ENCODE measurements at places on chromosomes 16 and 17.

GRCh38 chr16:56241596-56241995 lies 50.3 kb downstream of the GNAO1 start:
- no peak for DNase-seq

- DNase-seq, result no peak
Measured at GRCh38 chr16:56108056-56108471, 83.2 kb upstream of the GNAO1 start.

DNA sequence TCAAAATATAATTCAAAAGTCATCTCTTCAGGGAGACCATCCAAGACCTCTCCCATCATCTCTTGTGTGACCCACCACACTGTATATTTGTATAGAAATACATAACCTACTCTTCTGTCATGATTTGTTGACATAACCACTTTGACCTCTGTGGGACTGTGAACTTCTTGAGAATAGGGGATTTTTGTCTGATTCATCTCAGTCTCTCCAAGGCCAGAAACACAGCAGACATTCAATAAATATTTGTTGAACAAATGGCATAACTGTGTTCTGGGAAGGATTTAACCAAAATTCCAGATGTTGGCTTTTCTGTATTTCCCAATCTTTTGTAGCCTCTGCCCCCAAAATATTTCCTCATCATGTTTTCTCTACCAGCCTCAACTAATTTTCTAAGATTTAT lies 169.7 kb downstream of the CDH11 start:
- peak; percentile 80 for DNase-seq

- no peak for DNase-seq
Measured at GRCh38 chr16:4886151-4886550, 38.9 kb downstream of the UBN1 start.

DNA sequence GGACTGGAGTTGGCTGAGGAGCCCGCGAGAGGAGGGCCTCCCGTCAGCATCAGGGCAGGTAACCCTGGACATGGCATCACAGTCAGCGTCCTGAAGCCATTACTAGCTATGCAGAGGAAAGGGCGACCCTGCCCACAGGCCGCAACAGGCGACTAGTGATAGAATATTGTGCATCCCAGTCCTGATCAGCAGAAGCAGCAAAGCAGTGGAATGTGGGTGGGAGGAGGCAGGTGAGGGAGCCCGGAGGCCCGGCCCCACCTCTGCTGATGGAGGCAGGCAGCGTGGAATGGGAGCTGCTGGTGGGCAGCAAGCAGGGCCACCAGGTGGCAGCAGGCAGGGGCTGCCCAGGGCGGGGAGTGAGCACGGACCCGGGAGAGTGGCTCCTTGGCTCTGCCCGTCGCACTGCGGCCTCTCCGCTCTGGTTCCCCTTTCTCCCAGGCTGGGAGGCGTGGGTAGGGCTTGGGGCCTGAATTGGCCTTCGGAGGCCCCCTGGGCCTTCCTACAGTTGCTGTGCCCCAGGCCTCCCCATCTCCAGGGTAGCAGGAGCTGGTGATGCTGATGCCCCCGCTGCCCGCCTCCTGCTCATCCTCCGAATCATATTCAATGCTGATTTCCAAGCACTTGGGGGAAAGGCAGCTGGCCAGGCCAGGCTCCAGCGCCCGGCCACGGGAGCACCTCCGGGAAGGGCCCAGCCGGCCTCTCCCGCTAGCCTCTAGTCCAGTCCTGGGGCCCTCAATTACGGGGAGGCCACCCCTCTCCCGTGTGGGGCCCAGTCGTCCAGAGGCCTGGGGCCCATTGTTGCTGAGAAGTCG lies 20.2 kb downstream of the TSPOAP1 start:
- DNase-seq, result no peak

DNA sequence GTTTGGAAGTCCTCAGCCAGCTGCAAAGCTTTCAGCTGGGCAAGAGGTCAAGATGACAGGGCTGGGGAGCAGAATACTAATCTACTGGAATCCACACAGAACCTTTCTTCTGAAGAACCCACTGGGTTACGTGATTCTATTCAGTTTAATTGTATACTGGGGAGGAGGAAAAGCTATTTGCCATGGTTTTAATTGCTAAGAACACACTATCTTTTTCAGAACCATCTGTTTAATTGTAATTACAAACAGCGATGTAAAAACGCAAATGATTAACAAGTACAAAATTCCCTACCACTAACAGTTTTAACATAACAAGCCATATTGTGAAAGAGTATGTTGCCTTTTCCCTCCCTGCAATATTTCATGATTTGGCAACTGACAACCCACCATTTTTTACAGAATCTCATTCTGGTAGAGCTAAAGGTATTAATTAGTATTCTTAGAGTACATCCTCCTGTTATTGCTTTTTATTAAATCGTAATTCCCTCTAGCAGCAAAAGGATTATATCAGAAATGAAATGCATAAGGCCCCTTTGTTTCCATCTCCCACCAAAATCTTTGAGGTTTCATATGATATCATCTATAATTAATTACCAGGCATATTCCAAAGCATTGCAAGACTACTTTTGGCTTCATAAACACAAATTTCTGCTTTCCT lies 12.1 kb downstream of the HYDIN start:
- no peak for DNase-seq

GRCh38 chr16:71846431-71846830 lies 655 bp downstream of the ATXN1L start:
- DNase-seq, result no peak

DNA sequence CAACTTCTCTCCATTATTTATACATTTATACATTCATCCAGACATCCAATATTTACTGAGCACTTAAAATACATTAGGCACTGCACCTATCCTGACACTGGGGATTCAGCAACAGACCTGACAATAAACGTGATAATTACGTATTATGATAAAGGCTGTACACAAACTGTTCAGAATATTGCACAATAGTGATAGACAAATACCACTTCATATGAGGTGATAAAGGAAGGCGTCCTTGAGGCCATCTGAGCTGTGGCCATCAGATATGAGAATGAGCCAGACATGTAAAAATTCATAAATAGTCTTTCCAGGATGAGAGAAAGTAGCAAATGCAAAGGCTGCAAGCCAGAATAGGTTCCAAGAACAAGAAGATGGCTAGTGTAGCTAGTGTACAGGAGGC lies 8.6 kb downstream of the USP32 start:
- DNase-seq, result no peak

GRCh38 chr16:78877114-78877655 lies 723.4 kb downstream of the MAF start:
- no peak for DNase-seq

DNA sequence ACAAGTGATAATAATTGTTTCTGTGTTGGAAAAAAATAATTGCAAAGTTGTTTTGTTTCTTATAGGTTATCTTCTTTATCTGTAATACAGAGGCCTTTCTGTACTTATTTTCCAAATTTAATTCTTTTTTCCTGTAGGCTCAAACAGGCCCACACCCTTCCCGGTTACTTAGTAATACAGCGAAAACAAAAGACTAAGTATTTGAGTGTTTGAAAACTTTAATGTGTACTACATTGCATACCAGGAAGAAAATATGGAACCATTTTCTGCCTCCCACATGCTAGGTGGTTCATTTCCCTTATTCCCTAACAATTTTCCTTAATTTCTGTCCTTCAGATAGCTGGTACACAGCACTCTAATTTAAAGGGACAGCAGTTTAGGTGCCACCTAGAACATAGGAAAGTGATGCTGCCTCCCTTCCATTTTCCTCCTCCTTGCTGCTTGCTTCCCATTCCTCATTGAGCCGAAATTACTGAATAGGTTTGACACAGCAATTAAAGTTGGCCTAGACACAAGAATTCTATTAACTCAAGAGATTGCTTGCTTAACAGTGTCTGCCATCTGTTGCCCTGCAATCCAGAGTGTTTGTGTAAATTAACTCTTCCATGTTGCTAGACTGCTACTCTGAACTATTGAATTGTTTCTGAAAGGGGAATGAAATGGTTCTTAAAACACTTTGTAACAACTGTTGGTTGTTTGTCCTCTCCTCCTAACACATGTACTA lies 24.2 kb downstream of the CYB5B start:
- DNase-seq, result peak; percentile 60

- peak; percentile 89 for DNase-seq
Measured at GRCh38 chr17:35291802-35292201, 48.9 kb downstream of the SLFN5 start.

DNA sequence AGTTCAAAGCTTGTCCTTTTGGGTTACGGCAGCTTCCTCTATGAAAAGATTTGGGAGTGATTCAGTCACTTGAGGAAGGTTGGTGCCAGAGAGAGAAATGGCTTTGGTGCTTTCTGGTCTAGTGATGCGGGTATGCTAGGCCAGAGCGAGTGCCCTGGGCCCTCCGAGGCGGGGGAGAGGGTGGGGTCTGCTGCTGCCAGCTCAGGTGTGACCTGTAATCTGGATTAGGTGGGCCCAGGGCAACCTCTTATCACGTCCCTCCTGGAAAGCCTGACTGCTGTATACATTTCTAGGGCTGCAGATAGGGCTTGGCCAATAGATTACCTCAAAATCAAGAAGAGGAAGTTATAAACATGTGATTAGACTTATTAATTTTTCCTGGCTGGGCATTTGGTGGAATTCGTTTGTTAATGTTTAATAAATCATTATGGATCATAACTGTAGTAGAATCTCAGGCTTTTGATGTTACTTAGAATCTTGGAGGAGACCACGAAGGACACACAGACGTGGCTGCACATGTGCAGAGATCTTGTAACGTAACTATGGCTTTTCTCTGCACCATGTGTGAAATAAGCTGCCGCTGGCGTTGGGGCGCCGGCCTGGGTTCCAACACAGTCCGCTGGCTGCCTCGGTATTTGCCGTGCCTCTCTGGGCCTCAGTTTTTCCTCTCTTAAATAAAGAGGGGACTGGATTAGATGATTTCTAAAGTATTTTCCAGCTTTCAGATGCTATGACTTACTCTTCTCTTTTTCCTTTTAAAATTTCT lies 1.2 kb downstream of the IRF8 start:
- no peak for DNase-seq

DNA sequence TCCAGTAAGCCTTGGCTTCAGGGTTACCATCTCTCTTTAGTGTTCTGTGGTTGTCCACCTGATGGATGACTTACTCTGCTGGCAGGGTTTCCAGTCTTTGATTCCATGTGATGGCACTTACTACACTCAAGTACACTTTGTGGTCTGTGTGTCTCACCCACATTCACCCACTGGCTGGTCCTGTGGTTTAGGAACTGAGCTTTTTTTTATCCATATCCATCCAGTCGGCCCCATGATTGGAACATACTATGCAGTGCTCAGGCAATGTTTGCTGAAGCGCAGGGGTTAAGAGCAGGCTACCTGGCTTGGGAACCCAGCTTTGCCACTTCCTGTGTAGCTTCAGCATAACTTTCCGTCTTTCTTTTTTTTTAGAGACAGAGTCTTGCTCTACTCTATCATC lies 2.8 kb upstream of the FUS start:
- no peak for DNase-seq

DNA sequence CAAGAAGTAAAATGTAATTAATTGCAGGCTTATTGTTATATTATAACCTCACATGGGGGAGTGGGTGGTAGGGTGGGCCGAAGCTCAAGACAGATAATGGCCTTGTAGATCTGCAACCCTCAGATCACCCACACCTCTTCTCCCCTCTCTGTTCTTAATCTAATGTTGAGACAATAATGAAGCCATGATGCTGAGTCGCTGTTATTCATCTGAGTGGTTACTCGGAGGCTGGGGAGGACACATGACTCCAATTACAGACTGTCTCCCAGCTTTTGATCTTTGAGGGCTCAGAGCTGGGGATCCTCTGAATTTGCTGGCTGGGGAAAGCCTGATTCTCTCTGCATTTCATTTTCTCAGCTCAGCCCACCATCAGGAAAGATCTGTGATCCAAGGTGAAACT lies 275.3 kb downstream of the SHISA9 start:
- no peak for DNase-seq
